ENCODE measurements at places on chromosomes 13 and 19. TPM values are rescaled to one million over a fixed set of nuclear protein-coding genes. Genes with fewer than 3 reads are reported as not detected.

Gene ZNF607
- total RNA-seq, result 7.5 TPM

Gene FGF21
- total RNA-seq, result not detected

Gene PRSS57
- total RNA-seq, result not detected

Gene FXYD5
- total RNA-seq, result 124 TPM

Gene CEACAM3
- total RNA-seq, result 1.2 TPM

Gene ZNF614
- 7.6 TPM for total RNA-seq

Gene LILRA1
- total RNA-seq, result 4.7 TPM

Gene CYP4F2
- total RNA-seq, result not detected

Gene ADGRE3
- total RNA-seq, result 17.3 TPM

Gene FRY
- 76.6 TPM for total RNA-seq
